Thymus (tissue), 14 donors: ENCODE measurements at places on chromosomes 4 and X. TPM values are rescaled to one million over a fixed set of nuclear protein-coding genes. Genes with fewer than 3 reads are reported as not detected.

DNA sequence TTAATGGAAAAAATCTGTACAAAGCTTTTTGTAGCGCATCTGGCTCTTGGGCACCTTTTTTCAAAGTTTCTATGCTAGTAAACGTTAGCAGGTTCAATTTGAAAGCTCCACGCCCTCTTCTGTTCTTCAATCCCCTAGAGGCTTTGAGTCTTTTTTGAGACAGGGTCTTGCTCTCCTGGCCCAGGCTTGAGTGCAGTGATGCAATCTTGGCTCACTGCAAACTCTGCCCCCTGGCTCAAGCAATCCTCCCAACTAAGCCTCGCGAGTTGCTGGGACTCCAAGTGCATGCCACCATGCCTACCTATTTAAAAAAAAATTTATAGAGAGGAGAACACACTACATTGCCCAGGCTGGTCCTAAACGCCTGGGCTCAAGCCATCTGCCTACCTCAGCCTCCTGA lies 9.2 kb downstream of the RXFP1 start:
- DNase-seq: no peak

- no peak for DNase-seq
Observed at GRCh38 chrX:134886002-134886596, 104.7 kb upstream of the SMIM10 start.

DNA sequence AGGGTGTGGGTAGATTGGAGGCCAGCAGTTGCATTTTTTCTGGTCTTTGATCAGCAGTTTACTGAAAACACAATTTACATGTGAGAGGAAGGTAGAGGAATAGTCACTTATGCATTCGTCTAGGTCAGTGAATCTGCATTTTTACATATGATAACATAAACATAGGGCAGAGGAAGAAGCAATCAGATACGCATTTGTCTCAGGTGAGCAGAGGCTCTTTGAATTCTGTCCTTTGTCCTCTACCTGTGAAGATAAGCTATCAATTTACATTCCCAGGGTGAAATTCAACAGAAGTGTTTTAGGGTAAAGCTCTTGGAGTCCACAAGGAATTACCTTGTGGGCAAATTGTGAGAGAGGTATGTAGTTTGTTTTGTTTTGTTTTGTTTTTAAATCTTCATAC lies 306.5 kb downstream of the MAGEB5 start:
- DNase-seq: no peak

DNA sequence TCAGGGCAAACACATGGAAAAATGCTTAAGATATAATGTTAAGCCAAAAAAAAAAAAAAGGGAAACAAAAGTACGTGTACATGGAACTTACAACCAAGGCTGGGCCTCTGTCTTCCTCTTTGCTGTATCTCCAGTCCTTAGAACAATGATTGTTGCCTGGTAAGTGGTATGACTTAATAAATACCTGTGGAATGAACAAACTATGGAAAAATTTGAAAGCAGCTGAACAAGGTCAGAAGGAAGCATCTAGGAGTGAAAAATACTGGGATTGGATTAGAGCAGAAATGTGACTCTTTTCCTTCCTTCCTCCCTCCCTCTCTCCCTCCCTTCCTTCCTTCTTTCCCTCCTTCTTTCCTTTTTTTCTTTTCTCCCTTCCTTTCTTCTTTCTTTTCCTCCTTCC lies 54.2 kb upstream of the SMIM10 start:
- DNase-seq: no peak

GRCh38 chrX:96689991-96690390 lies 5.3 kb downstream of the DIAPH2 start:
- DNase-seq: no peak

The FRAS1 gene
- total RNA-seq: 1.6 TPM

The MAGEA8 gene
- not detected for total RNA-seq

DNA sequence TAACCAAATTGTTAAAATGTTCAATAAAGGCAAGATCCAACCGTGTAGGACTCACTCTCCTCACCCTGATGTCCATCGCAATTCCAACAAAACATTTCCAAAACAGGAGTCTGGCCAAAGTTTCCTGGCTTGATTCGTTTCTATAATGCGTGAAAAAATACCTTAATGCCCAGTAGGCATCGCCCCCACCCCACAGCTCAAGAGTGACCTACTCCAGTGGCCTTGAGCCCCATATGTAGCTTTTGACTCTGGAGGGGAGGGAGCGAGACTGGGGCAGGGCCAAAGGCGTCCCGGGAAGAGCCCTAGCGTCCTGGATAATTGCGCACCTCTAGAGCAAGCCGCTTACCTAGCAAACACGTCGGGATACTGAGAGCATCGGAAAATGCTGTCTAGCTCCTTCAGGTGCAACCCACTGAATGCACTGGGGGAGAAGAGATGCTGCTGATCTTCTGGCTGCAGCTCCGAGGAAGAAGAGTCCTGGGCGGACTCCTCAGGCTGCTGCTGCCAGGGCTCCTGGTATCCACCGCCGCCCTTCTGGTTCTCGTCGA lies 55.6 kb upstream of the NKAP start:
- DNase-seq: no peak

The DEFB131A gene
- not detected for total RNA-seq

- DNase-seq: no peak
Observed at GRCh38 chr4:1285790-1286553, 3.7 kb upstream of the MAEA start.

DNA sequence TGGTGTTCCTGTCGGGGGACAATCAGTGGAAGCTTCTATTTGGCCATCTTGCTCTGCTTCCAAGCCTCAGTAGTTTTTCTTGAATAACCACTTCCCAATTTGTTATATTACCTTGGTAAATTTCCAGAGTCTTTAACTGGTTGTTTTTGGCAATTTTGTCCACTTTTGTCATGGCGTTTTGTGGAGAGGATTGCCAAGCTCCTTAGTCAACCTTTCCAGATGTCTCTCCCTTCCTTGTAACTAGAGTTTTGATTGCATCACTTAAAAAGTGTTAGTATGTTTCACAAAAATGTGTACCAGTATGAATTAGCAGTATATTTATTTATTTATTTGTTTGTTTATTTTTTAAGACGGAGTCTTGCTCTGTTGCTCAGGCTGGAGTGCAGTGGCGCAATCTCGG lies 15.8 kb upstream of the UXT start:
- DNase-seq: no peak

The KLHL4 gene
- total RNA-seq: 1.7 TPM

DNA sequence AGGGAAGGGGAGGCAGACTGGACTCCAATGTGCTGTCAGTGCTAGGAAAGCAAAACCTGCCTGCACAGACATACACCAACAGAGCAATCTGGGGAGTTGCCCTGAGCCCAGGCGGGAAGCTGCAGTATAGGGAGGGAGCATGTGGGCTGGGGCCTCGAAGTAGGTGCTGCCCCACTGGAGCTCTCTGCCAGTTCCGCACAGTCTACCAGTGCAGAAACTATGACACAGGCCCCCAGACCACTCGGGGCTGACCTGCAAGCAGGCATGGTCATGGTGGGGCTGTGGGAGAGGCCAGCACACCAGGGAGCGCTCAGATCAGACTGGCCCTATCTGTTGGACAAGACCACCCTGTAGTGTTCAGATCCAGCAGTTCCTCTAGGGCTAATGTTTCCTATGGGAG lies 344.1 kb upstream of the TRAM1L1 start:
- DNase-seq: no peak

The CASP3 gene
- total RNA-seq: 73.7 TPM

DNA sequence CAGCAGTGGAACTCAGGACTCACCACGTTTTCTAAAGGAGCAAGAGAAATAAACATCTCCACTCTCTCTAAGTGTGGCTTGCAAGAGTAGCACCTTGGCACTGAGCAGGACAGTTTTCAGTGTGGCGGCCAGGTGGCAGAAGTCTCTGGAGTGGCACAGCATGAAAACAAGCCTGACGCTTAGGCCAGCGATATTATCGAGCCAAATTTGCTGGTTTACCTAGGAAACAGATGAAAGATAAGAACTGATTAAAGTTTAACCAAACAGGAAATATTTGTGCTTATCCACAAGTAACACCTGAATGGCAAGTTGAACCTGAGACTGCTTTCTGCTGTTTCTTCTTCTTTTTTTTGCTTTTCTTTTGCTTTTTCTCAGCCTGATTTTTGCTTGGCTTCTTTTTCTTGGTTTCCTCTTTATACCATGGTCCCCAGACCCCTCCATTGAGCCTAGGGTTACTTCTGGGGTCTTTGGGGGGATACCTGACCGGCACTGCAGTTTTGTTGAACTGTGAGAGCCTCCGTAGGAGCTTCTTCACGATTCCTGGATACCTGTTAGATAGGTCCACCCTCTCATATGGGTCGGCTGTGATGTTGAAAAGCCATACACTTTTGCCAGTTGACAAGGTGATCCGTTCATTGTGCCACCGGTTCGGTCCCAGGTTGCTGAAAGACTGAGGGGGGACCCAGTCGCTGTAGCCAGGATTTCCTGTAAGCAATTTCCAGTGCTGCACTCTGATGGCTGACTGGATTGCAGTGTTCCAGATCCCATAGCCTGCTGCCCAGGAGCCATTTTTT lies 77.3 kb downstream of the ARSJ start:
- DNase-seq: peak; percentile 45

DNA sequence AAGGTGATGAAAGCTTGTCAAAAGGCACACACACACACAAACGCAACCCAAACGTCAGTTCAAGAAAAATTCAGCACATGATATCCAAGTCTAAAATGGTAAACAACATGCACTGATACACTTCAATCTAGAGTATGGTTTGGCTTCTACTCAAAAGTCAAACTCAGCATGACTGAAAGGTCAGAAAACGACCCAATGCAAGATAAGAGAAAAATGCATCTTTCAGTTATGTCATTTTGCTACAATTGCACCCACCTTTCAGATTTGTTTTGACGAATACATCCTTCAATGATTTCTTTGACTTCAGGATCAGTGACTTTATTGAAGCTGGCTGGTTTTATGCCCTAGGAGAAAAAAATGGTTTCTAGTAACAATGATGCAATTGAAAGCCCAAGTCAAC lies 56.3 kb downstream of the WNK3 start:
- DNase-seq: no peak

GRCh38 chr4:54940996-54941865 lies 184.2 kb downstream of the KDR start:
- DNase-seq: peak; percentile 66

DNA sequence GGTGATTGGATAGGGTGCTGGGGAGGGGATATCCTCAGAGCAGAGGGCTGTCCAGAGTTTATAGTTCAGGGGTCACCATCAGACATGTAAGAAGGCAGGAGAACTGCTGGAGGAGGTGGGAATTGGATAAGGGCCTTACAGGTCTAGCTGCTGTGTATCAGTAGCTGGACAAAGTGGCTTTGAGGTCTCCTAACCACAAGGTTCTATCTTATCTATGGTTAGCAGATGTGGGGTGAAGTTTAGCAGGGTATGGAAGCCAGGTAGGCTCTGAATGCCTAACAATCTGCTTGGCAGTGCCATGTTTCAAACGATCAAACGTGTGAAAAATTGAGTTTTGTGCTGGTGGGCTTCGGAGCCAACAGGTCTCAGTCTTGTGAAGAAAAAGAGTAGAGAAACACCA lies 32.1 kb upstream of the MAGEA8 start:
- no peak for DNase-seq

GRCh38 chr4:75895744-75896314 lies 6.4 kb downstream of the PPEF2 start:
- DNase-seq: peak; percentile 1

GRCh38 chr4:158538911-158539310 lies 17.2 kb downstream of the RXFP1 start:
- DNase-seq: no peak

- DNase-seq: no peak
Observed at GRCh38 chr4:1584498-1584897, 99.6 kb downstream of the FAM53A start.

- no peak for DNase-seq
Observed at GRCh38 chr4:156660465-156660864, 311.1 kb downstream of the PDGFC start.

DNA sequence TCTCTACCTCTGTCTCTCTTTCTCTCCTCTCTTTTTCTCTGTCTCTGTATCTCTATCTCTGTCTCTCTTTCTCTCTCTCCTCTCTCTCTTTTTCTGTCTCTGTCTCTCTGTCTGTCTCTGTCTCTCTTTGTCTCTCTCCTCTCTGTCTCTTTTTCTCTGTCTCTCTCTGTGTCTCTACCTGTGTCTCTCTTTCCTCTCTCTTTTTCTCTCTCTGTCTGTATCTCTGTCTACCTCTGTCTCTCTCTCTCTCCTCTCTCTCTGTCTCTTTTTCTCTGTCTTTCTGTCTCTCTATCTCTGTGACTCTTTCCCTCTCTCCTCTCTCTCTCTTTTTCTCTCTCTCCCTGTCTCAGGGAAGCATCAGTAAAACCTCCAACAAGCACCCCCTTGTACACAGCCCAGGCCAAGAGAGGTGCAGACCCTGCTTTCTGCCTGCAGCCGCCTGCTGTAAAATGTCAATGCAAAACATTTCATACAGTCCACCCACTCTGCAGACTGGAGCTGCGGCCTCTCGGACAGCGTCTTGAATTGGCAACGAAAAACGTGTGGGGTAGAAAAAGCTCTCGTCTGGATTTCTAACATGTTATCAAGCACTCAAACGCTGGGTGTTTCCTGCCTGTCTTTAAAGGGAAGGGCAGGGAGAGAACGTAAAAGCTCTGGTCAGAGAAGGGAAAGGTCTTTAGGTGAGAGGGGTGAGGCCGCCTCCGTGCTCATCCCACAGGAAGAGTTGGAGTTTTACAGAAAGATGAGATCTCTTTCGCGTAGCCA lies 3.7 kb upstream of the SHOX start:
- DNase-seq: no peak

The MOB1B gene
- 14.4 TPM for total RNA-seq
